ENCODE measurements at places on chromosomes 4 and X.

- DNase-seq = no peak
These were observed 59.2 kb upstream of the SLC39A8 start for GRCh38 chr4:102404431-102404969.

DNA sequence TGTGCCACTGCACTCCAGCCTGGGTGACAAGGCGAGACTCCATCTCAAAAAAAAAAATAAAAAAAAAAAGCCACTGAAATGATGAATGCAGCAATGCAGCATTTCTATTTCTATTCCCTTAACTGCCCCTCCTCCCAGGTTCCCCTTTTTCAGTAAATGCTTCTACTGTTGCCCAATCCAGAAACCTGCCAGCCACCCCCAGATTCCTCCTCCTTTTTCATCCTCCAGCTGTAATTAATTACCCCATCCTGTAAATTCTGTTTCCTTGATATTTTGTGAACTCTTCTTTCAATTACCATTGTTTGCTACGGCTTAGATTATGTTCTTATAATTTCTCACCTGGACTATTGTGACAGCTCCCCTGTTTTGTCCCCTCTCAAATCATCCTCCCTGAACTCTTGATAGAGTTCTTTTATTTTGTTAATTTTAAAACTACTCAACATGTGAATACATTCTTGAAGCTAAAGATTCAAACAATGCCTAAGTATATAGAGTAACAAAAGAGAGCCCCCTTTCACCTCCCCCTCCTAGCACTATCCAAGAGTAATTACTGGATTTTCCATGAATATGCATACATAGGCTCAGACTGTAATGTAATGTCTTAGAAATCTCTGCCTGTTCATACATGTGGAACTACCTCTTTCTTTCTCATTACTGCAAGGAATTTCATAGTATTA lies 140.6 kb upstream of the GPC4 start:
- DNase-seq = no peak

DNA sequence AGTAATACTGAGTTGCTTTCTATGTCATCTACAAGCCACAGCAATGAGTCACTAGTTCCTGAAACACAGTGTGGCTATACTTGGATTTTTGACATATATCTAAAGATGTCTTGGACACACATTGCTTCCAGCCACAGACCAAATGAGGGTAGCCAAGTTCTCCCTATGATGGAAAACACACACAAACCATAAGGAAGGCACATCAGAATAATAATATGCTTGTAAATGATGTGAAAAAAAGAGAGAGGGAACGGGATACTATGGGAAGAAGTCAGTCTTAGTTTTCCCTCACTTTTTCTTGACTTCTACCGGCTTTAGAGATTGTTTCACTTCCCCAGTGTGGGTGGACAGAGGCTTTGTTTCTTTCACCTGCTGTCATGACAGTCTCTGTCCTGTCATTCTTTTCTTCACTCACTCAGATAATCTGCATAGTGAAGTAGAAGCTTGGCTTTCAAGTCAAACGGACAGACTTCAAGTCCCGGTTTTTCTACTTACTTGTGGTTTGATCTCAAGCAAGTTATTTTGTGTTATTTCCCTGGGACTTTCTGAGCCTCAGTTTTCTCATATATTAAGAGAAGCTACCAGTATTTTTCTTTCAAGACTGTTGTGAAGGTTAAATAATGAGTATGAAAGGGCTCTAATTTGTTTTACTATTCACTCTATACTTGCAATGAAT lies 34.7 kb downstream of the P2RY10 start:
- no peak for DNase-seq

DNA sequence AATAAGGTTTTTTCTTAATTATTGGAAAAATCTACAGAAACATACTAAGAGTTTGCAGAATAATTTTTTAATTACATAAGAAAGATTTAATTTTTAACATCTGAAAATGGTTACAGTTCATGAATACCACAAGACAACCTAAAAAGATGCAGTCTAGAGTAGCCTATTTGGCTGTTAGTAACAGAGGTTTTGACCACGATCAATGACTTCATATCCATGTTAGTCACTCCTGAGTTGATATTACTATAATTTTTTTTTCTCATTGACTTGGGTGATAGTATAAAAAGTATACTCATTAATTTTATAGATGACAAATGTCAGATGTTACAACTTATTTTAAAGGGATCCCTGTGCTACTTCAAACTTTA lies 272.5 kb downstream of the DCTD start:
- DNase-seq = no peak

All from stimulated activated CD4-positive, alpha-beta T cell treated with anti-CD3 and anti-CD28 coated beads, Interleukin-1b, Interleukin-23, amount 100 ng/mL, for 1 hour (primary cell).